Liver (tissue), 10 donors: ENCODE measurements at places on chromosomes 16 and 17.

DNA sequence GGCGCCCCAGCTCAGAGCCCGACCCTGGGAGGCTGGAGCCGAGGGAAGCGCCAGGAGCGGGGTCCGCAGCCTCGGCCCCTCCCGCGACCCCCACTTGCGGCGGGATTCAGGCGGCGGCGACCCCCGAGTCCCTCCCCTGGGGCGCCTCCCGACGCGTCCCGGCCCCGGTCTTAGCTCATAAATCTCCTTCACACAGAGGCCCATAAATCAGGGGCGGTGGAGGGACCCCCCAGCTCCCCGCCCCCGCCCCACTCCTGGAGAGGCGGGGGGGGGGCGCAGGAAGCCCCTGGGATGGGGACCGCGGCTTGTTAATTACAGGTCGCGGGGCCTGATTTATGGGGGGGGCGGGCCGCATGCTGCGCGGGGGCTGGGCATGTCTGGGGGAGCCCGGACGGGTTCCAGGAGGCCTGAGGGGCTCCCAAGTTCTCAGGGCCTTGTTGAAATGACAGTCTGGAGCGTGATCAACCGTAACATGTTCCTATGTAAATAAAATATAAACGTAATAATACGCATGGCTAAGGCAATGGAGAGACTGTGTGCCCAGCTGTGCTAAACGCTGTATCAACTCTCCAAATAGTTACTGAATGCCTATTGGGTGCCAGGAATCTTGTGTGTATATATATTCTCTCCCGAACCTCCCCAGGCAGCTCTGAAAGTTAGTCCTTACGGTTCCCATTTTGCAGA, 10.0 kb upstream of the BHLHA9 start:
- no peak for DNase-seq

DNA sequence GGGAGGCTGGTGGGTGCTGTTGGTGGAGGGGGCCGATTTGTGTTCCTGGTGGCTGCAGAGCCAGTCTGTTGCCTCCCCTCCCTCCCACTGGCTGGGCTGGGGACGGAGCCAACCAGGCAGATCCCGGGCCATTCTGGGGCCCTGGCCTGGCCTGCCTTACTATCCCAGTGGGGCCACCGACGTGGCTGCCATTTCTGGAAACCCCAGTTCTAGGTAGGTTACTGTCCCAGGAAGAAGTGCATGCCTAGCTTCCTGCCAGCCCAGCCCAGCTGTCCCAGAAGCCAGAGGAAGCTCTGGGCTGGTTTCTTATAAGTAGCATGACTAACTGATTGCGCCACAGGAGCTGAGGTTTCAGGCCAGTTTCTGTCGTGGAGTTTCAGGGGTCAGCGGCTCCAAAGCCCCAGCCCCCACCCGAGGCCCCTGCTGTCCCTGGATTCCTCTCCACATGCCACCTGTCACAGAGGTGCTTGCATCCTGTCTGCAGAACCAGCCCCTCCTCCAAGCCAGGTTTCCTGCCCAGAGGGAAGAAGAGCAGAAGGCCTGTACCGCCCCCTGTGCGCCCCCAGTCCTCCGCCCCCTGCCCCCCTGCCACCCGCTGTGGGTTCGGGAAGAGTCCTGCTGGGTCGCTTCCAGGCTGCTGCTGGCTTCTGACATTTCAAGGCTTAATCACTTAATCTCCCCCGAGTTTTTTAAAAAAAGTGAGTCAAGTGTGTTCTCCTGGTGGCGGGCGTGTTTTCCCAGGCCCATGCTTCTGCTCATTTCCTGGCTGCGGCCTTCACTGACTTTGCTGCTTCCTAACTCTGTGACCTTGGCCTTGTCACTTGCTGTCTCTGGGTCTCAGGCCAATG, 13.2 kb downstream of the IL4R start:
- DNase-seq: peak; percentile 46

GRCh38 chr16:69613378-69614154, 47.8 kb downstream of the NFAT5 start:
- no peak for DNase-seq

DNA sequence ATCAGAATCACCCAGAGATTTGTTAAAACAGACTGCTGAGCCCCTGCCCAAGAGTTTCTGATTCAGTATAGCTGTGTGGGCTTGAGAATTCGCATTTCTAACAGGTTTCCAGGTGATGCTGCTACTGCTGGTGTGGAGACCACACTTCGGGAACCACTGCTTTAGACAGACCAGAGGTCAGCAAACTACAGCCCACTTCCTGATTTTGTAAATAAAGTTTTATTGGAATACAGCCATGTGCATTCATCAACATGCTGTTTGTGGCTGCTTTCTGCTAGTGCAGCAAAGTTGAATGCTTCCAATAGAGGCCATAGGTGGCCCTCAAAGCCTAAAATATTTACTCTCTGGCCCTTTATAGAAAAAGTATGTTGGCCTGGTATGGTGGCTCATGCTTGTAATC, 32.6 kb upstream of the CLEC19A start:
- DNase-seq: no peak

DNA sequence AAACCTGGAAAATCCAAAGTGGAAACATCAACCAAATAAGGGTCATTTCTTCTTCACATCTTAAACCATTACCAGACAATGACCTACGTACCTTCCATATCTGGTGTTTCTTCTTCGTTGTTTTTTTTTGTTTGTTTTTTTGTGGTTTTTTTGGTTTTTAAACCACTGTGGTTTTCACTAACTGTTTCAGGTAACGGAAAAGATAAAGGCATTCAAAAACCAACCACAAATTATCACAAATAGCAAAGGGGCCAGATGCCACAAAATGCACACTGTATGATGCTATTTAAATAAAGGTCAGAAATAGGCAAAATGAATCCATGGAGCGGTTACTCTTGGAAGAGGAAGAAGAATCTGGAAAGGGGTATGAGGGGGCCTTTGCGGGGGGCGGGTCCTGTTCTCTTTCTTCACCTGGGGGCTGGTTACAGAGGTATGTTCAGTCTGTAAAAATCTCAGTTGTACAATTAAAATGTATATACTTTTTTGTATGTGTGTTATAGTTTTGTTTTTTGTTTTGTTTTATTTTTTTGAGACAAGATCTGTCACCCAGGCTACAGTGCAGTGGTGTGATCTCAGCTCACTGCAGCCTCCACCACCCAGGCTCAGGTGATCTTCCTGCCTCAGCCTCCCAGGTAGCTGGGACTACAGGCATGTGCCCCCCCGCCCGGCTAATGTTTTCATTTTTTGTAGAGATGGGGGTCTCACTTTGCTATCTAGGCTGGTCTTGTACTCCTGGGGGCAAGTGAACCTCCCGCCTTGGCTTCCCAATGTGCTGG, 29.6 kb downstream of the LITAF start:
- DNase-seq: no peak

- no peak for DNase-seq
Observed at GRCh38 chr17:50163843-50164696, 1.7 kb upstream of the SGCA start.

DNA sequence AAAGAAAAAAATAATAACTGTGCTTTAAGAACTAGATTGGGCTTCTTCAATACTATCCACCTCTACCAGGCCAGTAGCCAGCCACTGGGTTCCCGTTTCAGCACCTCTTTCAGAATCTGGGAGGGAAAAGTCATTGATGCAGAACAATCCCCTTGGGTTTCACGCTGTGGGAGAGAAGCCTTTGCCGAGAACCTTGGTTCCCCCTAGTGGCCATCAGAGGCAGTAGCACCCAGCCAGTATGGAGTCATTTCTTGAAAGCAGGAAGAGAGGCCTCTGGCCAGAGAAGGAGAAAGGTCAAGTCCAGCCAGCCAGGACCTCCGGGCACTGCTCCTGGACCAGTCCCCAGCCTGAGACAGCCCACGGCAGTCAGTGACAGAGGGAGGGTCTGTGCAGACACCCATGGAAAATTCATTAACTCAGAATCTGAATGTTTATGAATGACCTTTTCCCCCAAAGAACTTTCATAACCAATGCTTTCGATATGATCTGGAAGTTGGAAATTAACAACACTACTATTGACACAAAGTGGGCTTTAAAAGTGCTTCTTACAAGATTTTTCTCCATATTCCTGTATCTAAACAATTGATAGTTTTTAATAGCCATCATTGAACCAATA, 51.2 kb upstream of the CDH5 start:
- peak; percentile 53 for DNase-seq

- DNase-seq: no peak
Observed at GRCh38 chr17:44961921-44962350, 6.2 kb downstream of the C1QL1 start.

GRCh38 chr17:28141313-28141712, 98.8 kb downstream of the NLK start:
- DNase-seq: no peak

DNA sequence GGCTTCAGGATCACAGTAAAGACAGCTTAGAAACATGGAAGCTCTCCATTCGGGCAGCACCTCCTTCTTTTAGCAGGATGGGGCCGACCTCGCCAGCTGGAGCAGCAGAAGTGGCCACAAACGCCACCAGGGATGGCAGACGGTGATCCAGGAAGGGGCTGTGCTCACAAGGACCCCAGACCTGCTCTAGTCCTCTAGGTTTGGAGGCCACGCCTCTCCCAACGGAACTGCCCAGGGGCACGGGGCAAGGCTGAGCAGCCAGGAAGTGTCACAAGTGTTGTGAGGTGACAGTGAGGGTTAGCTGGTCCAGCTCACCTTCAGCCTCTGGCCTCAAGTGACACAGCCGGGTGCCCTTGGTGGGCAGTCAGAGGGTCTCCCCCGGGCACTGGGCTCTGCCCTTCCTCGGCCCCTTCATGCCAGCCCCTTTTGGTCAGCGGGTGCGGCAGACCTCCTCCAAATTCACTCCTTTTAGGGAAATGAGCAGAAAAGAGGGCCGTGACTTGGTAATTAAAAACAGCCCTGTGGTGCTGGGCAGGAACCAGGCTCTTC, 20.4 kb downstream of the CEP295NL start:
- DNase-seq: no peak

GRCh38 chr17:49522357-49522890, 27.3 kb downstream of the NGFR start:
- DNase-seq: no peak

DNA sequence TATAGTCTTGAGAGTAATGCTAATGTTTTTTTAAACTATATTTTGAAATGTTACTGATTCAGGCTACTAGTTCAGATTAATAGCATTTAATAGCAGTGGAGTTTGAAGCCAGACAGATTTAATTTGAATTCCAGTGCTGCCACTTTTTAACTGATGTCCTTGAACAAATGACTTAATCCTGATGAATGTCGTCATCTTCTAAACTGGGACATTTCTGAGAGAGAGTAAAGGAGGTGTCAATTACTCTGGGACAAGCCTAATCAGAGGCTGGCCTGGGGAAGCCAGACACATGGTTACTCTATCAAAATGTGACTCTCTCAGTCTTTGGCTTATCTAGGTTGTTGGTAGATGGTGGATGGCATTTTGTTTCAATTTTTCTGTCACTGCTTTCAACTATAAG, 246.7 kb downstream of the HS3ST3A1 start:
- no peak for DNase-seq

GRCh38 chr17:17539591-17539990, 43.4 kb upstream of the RASD1 start:
- no peak for DNase-seq

DNA sequence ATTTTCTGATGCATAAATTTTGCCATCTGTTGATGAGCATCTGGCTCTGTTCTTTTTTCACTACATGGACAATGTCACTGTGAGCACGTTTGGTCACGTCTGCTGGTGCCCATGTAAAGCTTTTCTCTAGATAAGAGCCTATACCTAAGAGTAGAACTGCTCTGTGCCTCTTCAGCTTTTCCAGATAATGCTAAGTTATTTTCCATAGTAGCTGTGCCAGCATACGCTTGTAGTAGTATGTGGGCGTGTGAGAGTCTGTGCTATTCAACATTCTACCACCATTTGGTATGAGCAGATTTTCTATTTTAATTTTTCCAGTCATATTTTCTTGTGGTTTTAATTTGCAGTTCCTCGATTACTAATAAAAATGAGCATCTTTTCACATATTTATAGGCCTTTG, 33.2 kb downstream of the VPS35L start:
- DNase-seq: no peak

- DNase-seq: no peak
Observed at GRCh38 chr17:42078396-42079043, 19.8 kb downstream of the ZNF385C start.
